ENCODE measurements at places on chromosomes 2 and 18. TPM values are rescaled to one million over a fixed set of nuclear protein-coding genes. Genes with fewer than 3 reads are reported as not detected.

Gene OBSL1
- not detected for total RNA-seq

Gene EMILIN1
- 0.78 TPM for total RNA-seq

Gene E2F6
- total RNA-seq, result 6.6 TPM

Gene REEP1
- total RNA-seq, result not detected

Gene PTRHD1
- total RNA-seq, result 25.5 TPM

Gene GREB1
- 0.33 TPM for total RNA-seq

Gene LIMS3
- 3.3 TPM for total RNA-seq

Gene PAX8
- total RNA-seq, result 1.7 TPM

Gene STAT4
- total RNA-seq, result 122 TPM

Gene C2orf78
- total RNA-seq, result not detected

Gene MYCN
- total RNA-seq, result not detected

Gene ME2
- total RNA-seq, result 73.6 TPM

Gene SOX11
- total RNA-seq, result not detected

Gene SCN9A
- 0.15 TPM for total RNA-seq

Gene SLC9A4
- total RNA-seq, result 0.10 TPM

Gene MATN3
- total RNA-seq, result not detected

Gene RFTN2
- not detected for total RNA-seq

Gene SETBP1
- 15.8 TPM for total RNA-seq

Gene RUFY4
- total RNA-seq, result 3.2 TPM

Gene SP5
- total RNA-seq, result not detected

Gene LYPD1
- not detected for total RNA-seq

Gene UGT1A3
- total RNA-seq, result not detected

Gene TEKT4
- not detected for total RNA-seq

Gene COLEC11
- not detected for total RNA-seq

Gene CHRNG
- total RNA-seq, result not detected

Gene ZNF519
- total RNA-seq, result 11.1 TPM

Gene CYP26B1
- not detected for total RNA-seq

Gene ABCG8
- total RNA-seq, result not detected

Gene C2orf15
- total RNA-seq, result 0.18 TPM
